Fibroblast of upper back skin (primary cell): ENCODE measurements at places on chromosomes 16 and 17.

DNA sequence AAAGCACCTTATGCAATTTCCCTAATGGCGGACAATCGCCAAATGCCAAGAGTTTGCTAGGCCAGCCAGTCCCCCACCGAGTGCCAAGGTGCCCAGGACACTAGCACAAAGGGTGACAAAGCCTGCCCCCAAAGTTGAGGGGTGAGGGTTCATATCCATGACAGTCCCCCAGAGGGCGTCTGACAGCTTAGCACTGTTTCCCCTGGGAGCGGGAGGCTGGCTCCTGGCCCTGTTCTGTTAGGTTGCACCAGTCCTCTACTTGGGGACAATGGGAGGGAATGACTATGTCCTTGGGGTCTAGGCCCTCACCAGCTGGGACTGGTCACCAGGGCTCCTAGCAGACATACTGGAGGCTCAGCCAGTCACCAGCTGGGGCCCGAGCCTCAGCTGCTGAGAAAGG lies 66.9 kb downstream of the MYO18A start:
- no peak for DNase-seq

GRCh38 chr17:8031261-8031661 lies 7.6 kb upstream of the ALOX15B start:
- no peak for DNase-seq

DNA sequence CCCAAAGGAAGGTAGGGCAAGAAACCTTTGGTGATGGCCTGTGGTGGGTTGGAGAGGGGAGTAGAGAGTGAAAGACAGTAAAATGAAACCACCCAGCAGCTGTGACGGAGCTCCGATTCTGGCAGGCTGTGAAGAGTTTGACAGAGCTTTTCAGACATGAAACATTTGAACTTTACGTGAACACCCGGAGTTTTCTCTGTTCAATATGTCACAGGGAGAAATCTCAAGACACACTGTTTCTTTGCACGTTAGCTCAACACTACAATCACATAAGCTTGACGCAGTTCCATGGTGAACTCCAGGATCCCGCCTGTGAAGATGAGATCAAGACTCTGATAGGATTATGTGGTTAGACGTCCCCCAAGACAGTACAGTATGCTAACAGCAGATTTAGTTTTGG lies 79.6 kb upstream of the CDH11 start:
- DNase-seq, result peak; percentile 63

DNA sequence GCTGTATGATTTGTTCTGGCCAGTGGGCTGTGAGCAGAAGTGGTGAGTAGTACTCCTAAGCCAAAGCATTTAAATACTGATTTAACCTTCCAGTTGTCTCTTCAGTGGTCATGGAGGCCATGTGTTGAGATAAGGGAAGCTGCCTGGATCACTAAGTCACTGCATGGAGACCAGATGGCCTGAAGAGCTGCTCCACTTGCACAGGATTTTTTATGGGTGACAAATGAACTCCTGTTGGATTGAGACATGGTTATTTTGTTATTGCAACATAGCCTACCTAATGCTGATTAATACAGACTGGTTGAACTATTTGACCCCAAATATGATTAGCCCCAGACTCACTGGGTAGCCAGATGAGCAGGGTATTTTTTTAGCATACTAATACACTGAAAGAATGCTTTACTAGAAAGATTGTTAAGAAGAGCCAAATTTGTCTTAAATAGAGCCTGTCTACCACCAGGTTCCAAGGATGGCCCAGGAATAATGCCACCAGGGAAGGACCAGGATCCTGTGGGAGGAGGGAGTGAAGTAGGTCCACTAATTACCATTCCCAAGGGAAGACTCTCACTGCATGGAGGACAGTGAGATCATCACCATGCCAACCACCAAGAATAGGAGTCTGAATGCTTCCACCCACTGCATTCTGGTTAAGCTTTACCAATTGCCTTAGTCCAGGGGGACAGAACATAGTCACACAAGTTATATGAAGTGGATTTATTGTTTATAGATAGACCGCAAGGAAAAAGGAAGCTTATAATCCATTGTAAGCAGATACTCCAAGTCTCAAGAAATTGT lies 187.4 kb upstream of the IRX6 start:
- DNase-seq, result peak; percentile 15

DNA sequence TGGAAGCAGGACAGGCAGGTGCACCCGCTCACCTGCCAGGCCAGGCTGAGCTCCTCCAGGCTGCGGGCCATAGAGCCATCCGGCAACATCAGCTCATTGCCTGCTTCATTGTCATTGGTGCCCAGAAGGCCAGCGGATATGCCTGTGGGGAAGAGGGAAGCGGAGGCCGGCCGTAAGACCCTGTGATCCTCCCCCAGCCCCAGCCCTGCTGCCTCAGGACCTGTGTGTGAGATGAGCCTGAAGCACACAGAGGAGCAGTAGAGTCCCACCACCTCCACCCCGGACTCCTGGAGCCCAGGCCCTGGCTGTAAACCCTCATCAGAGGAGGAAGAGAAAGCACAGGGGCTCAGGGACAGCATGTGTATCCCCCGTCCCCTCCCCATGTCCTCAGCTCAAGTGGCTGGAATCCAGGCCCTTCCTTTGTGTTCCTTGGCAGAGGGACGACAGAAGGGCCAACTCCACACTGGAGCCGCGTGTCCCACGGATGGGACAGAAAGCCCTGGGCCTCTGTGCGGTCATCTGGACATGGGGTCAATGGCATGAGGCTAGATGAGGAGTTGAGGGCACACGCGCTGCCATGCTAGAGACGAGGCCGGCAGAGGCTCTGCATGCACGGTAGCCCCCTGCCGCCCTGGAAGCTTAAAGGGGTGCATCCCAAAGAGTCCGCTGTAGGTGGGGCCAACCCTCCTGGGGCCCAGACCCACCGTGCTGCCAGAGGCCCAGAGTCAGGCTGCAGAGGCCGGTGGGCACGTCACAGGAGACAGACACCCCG lies 39.1 kb downstream of the RMI2 start:
- DNase-seq, result no peak

DNA sequence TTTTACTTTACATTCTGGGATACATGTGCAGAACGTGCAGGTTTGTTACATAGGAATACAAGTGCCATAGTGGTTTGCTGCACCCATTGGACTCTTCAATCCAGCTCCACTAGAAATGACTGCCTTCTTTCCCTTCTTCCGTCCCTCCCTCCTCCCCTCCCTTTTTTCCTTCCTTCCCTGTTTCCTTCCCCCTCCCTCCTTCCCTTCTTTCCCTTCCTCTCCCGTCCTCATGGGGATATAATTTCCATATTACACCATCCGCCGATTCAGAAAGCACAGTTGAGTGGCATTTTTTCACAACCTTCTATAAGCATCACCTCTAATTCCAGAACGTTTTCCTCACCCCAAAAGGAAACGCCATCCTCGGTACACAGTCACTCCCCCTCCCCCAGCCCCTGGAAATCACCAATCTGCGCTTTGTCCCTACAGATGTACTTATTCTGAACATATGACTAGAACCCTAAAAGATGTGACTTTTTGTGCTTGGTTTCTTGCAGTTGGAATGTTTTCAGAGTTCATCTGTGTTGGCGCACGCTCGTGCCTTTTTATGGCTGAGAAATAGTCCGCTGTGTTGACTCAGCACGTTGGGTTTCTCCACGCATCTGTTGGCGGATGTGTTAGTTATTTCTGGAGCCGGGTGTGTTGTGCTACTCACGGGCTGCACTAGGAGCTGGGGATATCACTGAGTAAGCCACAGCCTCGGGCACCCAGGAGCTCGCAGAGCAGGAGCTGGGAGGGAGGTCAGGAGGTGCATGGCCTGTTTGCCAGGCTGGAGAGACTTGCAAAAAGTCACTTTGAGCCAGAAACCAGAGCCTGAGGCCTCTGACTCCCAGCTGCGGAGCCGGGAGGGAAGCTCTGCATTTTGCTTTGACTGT lies 336.4 kb downstream of the SEC14L1 start:
- peak; percentile 97 for DNase-seq

GRCh38 chr17:57544401-57544800 lies 200.7 kb downstream of the CCDC182 start:
- no peak for DNase-seq

- no peak for DNase-seq
Measured at GRCh38 chr17:74132354-74132753, 71.1 kb upstream of the RPL38 start.

GRCh38 chr16:25691519-25692091 lies at the start of gene HS3ST4:
Gene HS3ST4 (plus strand): TSS chr16:25691959.
- DNase-seq, result no peak

DNA sequence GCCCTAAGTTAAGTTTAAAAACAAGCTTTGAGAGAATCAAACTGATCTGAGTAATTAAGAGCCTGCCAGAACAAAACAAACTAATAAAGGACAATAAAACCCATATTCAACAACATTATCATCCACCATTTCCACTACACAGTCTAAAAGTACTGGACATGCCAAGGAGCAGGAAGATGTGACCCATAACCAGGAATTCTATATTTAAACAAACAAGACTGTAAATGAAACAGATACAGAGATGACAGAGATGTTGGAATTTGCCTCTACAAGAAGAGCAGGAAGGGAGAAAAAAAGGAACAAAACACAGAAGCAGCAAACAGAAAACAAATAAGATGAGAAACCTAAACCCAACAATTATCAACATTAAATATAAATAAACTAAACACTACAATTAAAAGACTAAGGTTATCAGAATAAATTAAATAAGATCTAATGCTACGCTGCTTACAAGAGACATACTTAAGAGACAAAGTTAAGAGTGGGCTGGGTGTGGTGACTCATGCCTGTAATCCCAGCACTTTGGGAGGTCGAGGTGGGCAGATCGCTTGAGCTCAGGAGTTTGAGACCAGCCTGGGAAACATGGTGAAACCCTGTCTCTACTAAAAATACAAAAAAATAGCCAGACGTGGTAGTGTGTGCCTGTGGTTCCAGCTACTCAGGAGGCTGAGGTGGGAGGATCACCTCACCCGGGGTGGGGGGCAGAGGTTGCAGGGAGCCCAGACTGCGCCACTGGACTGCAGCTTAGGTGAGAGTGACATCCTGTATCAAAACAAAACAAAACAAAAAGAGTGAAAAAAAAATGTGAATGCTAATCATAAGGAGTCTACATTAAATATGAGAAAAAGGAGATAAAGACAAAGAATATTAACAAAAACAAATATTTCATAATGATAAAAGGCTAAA lies 50.6 kb downstream of the CREBBP start:
- no peak for DNase-seq

- DNase-seq, result peak; percentile 76
Measured at GRCh38 chr17:16013943-16014407, 14.4 kb downstream of the TTC19 start.

- no peak for DNase-seq
Measured at GRCh38 chr17:17401271-17401781, 75.5 kb upstream of the MED9 start.

DNA sequence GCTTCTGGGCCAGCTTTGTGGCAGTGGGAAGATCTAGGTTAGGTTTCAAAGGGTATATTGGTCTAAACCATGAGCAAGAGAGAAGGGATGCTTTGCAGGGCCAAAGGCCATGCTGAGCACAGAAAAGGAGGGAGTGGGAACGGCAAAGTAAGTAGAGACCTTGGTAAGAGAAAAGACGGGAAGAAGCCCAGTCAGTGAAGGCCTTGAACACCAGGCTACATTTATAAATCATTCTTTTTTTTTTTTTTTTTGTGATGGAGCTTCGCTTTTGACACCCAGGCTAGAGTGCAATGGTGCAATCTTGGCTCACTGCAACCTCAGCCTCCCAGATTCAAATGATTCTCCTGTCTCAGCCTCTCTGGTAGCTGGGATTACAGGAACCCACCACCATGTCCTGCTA lies 18.1 kb downstream of the TOM1L2 start:
- no peak for DNase-seq

- peak; percentile 5 for DNase-seq
Measured at GRCh38 chr17:74807925-74808324, 31.8 kb upstream of the NAT9 start.

GRCh38 chr16:11224096-11224893 lies 31.7 kb downstream of the SOCS1 start:
- no peak for DNase-seq

- DNase-seq, result no peak
Measured at GRCh38 chr16:938136-938535, 32.6 kb downstream of the LMF1 start.

- DNase-seq, result peak; percentile 71
Measured at GRCh38 chr17:2011411-2012371, 13.4 kb downstream of the RTN4RL1 start.

GRCh38 chr16:26649381-26650045 lies 417.2 kb upstream of the C16orf82 start:
- DNase-seq, result no peak

GRCh38 chr17:32956240-32956970 lies 28.5 kb downstream of the TMEM98 start:
- DNase-seq, result no peak

- DNase-seq, result peak; percentile 88
Measured at GRCh38 chr16:50806099-50807062, 64.5 kb downstream of the CYLD start.

DNA sequence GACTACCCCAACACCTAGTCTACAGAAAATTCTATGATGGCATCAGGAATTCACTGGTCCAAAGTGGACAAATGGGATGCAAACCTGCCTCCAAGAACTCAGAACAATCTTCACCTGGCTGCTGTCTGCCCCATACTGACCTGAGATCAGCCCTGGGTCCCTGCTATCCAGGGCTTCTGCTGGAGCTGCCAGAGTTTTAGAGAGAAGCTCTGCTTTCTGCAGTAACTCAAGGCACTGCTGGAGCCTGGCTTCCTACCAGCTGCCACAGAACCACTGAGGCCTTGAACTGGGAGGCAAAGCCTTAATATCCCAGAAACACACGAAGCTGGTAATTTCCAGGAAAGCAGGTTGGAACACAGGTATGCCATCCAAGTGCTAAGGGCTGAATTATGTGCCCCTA lies 7.5 kb downstream of the TMEM170A start:
- no peak for DNase-seq

DNA sequence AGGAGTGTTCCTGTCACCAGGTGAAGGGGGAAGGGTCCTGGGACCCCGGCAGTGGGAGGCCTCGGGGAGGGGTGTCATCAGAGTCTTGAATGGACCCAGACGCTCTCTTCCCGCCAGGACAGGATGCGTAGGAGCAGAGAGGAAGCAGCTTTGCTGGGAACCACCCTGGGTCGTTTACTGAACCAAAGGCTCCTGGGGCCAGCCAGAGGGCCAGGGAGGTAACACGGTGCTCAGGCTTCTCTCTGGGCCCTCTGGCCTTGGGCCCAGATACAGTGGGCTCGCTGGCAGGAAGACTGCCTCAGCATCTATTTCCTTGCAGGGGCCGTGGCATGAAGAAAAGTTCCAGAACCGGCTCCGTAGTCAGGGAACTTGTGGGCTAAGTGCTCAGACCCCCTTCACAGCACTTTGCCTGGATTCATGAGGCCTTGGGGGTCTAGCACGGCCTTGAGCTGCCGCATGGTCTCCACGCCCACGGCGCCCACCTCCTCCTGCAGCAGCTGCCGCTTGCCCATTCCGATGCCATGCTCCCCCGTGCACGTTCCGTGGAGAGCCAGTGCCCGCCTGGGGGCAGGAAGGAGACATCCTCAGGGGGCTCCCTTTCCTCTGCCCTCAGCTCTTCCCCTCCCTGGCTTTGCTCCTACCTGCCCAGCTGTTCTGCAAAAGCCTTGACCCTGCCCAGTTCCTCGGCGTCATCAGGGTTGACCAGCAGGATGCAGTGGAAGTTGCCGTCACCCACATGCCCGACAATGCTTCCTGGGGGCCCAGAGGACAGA lies 4.4 kb downstream of the LDHD start:
- no peak for DNase-seq
